Natural killer cell treated with Interleukin-12 subunit alpha and Interleukin-12 subunit beta and Interleukin-15 and Interleukin-18, amount 100 ng/mL, for 72 hours (primary cell): ENCODE measurements at places on chromosomes 6 and 20.

DNA sequence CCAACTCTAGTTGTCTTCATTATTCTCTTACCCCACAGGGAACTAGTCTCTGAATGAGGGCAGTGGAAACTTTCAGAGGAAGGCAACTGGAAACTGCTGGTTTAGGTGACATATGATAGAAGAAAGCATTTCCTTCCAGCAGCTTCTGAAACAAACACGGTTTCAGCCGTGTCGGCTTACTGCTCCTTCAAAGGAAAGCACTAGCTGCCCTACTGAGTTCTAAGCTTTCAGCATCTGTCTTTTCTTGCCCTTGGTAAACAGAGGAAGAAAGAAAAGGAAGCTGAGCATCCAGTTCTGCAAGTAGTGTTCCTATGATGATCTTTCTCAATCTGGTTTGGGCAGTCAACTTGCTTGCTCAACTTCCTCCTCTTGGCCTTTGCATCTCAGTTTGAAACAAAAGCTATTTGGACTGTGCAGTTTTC lies 117.5 kb upstream of the CEP85L start:
- DNase-seq: no peak

DNA sequence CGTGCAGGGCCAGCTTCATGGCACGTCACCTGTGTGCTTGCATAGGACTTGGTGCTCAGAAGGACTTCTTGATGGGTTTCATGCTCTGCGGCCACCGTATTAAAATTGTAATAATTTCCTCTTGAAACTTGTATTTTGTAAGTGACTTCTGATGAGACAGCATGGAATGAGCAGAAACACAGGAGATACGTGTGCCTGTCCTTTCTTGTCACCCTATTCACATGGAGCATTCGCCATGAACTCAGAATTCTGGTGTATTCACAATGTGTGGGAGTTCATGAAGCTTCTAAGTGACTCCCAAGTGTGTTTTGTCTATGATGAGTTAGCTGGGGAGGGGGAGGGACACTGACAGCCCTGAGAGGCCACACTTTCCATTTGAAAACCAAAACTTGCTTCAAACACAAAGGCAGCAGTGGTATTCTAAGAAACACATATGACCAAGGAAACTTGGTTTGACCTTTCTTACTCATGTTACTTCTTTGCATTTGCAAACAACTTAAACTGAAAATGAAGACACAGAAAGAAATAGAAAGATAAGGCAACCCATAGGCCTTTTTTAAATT lies 92.1 kb upstream of the NEDD9 start:
- DNase-seq: no peak

DNA sequence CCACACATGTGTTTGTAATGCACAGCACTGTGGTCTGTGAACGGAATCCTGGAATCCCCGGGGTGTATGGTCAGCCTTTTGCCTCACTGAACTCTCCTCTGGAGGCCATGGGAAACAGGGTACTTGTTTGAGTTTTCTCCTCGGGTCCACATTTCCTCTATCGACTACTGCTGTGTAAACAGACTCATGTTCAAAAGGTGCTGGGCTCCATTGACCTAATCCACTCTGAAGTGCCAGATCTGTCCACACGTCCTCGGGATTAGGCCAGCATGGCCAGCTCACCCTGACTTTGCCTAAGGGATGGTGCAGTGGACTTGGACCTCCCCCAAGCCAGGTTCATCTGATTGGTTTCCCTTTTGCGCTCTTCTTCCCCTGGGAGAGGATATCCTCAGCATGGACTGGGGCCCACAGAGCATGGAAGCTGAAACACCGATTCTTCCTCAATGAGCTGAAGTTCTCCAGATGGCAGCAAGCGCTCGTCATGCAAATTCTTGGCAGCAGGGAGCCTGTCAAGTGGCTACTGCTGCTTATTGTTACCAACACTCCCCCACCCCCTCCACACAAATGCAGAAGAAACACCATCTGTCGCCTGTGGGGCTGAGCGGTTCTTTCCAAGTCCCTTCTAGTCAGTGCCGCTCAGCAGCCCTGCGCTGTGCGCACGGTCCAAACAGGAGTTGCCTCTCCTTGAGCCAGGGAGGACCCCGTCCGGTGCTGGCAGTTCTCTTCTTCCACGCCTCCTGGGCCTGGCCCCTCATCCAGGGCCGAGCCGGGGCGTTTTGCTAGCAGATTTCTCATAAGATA lies 292.6 kb upstream of the MARCKS start:
- no peak for DNase-seq

GRCh38 chr6:167495506-167496401 lies 170.9 kb downstream of the TTLL2 start:
- no peak for DNase-seq

GRCh38 chr20:36145877-36146707 lies 8.4 kb upstream of the EPB41L1 start:
- no peak for DNase-seq
